ENCODE measurements at places on chromosomes 2 and 18. TPM values are rescaled to one million over a fixed set of nuclear protein-coding genes. Genes with fewer than 3 reads are reported as not detected.
A peak's percentile ranks its signal among the peaks of the same experiment; 100 is the strongest.

- H3K27ac ChIP-seq = peak overlapping the region; percentile 42
- no peak overlapping the region for H3K4me3 ChIP-seq
- peaks cover 22% of the 10 kb centered on the region for H3K4me1 ChIP-seq
Observed at GRCh38 chr18:79567481-79568147, 112.0 kb upstream of the CTDP1 start.

GRCh38 chr2:67565262-67565661, 168.1 kb downstream of the ETAA1 start:
- H3K27me3 ChIP-seq = no peaks in the 10 kb centered on the region
- peaks cover 22% of the 10 kb centered on the region for H3K4me1 ChIP-seq
- H3K36me3 ChIP-seq = no peaks in the 10 kb centered on the region
- peak overlapping the region; percentile 24 for H3K27ac ChIP-seq
- no peak for DNase-seq

GRCh38 chr18:59810735-59811520, 88.9 kb upstream of the PMAIP1 start:
- peaks cover 10% of the 10 kb centered on the region for H3K27me3 ChIP-seq
- H3K4me1 ChIP-seq = no peaks in the 10 kb centered on the region
- H3K4me3 ChIP-seq = no peak overlapping the region
- no peak for DNase-seq
- no peaks in the 10 kb centered on the region for H3K36me3 ChIP-seq

GRCh38 chr2:219125886-219126270, 34.7 kb downstream of the NHEJ1 start:
- no peaks in the 10 kb centered on the region for H3K27me3 ChIP-seq
- no peak for DNase-seq
- H3K4me3 ChIP-seq = no peak overlapping the region
- no peak overlapping the region for H3K27ac ChIP-seq
- no peaks in the 10 kb centered on the region for H3K36me3 ChIP-seq

GRP gene
- not detected for total RNA-seq

DNA sequence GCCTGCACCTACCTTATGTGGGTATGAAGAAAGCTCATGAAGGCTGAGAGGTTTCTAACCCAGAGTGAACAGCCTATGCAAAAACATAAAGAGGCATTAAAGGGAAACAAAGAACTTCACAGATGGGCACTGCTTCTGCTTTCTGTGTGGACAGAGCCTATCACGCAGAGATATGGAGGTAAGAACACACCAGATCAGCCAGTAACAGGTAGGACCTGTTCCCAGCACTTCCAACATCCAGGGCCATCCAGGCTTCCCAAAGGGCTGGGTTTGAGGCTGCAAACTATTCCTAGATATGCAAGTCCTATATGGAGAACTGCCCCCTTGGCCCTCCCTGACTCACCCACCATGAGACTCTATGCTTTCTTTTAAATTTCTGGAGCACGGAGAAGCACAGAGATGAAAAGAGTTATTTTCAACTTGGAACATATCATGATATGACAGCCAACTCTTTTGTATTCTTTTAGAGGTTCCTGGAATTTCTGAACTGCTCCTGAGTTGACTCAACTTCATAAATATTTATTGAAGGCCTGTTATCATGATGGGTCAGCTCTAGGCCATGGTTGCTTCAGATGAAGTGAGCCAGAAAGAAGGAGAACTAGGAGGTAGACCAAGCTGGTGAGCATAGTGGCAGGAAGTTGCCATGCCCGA, 77.4 kb upstream of the PPP1CB start:
- peaks cover 16% of the 10 kb centered on the region for H3K4me1 ChIP-seq
- no peaks in the 10 kb centered on the region for H3K27me3 ChIP-seq
- H3K27ac ChIP-seq = no peak overlapping the region
- H3K36me3 ChIP-seq = no peaks in the 10 kb centered on the region
- no peak for DNase-seq
- H3K4me3 ChIP-seq = no peak overlapping the region

GRCh38 chr2:127769587-127769986, 41.4 kb downstream of the WDR33 start:
- no peak overlapping the region for H3K27ac ChIP-seq
- no peaks in the 10 kb centered on the region for H3K27me3 ChIP-seq
- DNase-seq = no peak
- no peaks in the 10 kb centered on the region for H3K4me1 ChIP-seq
- H3K36me3 ChIP-seq = peaks cover 57% of the 10 kb centered on the region

- H3K27me3 ChIP-seq = no peaks in the 10 kb centered on the region
- no peaks in the 10 kb centered on the region for H3K4me1 ChIP-seq
- no peak overlapping the region for H3K4me3 ChIP-seq
- no peaks in the 10 kb centered on the region for H3K36me3 ChIP-seq
Observed at GRCh38 chr18:6269660-6270332, 144.9 kb downstream of the L3MBTL4 start.

DNA sequence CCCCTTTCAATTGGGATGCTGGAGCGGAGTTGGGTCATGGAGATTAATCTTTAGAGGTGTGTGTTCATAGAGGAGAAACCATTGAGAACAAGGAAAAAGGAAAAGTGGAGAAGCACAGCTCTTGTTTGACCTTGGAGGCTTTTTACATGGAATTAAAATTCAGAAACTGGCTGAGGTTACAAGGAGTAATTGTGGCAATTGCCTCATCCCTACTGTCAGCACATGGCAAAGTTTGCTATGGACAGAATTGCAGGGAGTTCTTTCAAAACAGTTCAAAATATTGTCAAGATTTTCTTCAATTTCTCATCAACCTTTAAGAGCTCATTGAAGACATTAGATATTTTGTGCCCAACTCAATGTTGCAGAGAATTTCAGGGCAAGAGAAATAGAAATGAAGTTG, 232.7 kb downstream of the SLC8A1 start:
- no peaks in the 10 kb centered on the region for H3K36me3 ChIP-seq
- no peak overlapping the region for H3K27ac ChIP-seq
- peaks cover 43% of the 10 kb centered on the region for H3K4me1 ChIP-seq
- DNase-seq = no peak
- H3K27me3 ChIP-seq = no peaks in the 10 kb centered on the region

GRCh38 chr2:233414273-233414654, 60.0 kb downstream of the DGKD start:
- no peak for DNase-seq
- no peak overlapping the region for H3K4me3 ChIP-seq
- H3K36me3 ChIP-seq = no peaks in the 10 kb centered on the region
- H3K4me1 ChIP-seq = peaks cover 75% of the 10 kb centered on the region

LIMS4 gene
- 2.8 TPM for total RNA-seq

- no peaks in the 10 kb centered on the region for H3K27me3 ChIP-seq
- H3K27ac ChIP-seq = peak overlapping the region; percentile 92
- no peak overlapping the region for H3K4me3 ChIP-seq
- DNase-seq = no peak
Observed at GRCh38 chr2:237289139-237289538, 124.8 kb downstream of the COL6A3 start.

HSPD1 gene
- 147 TPM for total RNA-seq

SCN2A gene
- total RNA-seq = 0.07 TPM

- no peaks in the 10 kb centered on the region for H3K4me1 ChIP-seq
- H3K36me3 ChIP-seq = no peaks in the 10 kb centered on the region
- no peak overlapping the region for H3K4me3 ChIP-seq
- no peak overlapping the region for H3K27ac ChIP-seq
- no peaks in the 10 kb centered on the region for H3K27me3 ChIP-seq
Observed at GRCh38 chr18:6024745-6025248, 129.5 kb upstream of the TMEM200C start.

GRCh38 chr2:1846046-1847015, 102.0 kb upstream of the PXDN start:
- no peaks in the 10 kb centered on the region for H3K4me1 ChIP-seq
- no peaks in the 10 kb centered on the region for H3K36me3 ChIP-seq
- no peak overlapping the region for H3K4me3 ChIP-seq
- DNase-seq = no peak
- H3K27me3 ChIP-seq = peaks cover 4% of the 10 kb centered on the region

DNA sequence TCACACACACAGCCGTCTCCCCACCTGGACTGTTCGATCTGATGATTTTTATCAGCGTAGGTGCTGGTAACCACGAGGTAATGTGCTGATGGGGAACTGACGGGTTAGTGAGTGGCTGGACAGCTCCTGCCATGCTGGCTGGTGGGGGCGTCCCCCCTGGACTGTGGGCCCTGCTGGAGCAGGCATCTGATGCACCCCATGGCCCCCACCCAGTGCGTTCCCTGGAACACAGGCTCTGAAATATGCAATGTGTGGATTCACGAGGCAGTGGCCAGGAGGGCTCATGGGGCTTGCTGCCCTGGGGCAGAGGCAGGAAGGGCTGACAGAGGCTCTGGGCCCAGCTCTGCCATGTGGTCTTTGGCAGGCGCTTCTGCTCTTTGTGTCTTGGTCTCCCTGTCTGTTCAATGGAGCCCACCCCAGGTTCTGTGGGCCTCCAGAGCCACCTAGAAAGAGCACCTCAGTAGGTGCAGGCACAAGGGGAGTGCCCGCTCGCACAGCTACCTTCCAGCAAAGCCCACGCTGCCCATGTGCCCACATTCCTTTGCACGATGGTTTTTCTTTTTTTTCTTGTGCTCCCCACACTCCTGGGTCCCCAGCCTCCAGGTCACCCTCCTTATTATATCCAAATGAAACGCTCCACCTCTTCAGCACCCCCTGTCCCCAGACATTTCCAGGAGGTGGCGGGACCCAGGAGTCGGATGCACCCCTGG, 10.3 kb upstream of the PXDN start:
- peaks cover 8% of the 10 kb centered on the region for H3K27me3 ChIP-seq
- peaks cover 13% of the 10 kb centered on the region for H3K4me1 ChIP-seq
- no peak overlapping the region for H3K27ac ChIP-seq
- H3K36me3 ChIP-seq = no peaks in the 10 kb centered on the region
- no peak overlapping the region for H3K4me3 ChIP-seq

RAB11FIP5 gene
- total RNA-seq = 30.4 TPM

DNA sequence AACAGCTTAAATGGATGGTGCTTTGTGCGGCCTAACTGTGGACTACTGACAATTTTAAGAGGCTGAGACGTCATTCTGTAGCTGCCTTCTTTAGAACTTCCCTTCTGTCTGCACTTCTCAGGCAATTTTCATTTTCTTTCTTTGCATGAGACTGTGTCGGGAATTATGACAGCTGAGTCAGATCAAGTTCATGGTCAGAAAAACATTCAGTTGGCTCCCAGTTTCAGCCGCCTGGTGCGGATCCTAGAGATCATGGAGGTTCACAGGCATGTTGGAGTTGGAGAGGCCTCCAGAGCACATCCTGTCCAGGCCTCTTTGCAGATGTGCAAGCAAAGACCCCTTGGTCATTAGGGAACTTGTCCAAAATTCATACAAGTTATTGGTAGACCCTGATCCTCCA, 135.0 kb downstream of the TANC1 start:
- no peak for DNase-seq
- peaks cover 58% of the 10 kb centered on the region for H3K4me1 ChIP-seq
- no peaks in the 10 kb centered on the region for H3K27me3 ChIP-seq
- peaks cover under 1% of the 10 kb centered on the region for H3K36me3 ChIP-seq
- H3K27ac ChIP-seq = no peak overlapping the region

SERPINB12 gene
- not detected for total RNA-seq

MALL gene
- total RNA-seq = 12.3 TPM

DNA sequence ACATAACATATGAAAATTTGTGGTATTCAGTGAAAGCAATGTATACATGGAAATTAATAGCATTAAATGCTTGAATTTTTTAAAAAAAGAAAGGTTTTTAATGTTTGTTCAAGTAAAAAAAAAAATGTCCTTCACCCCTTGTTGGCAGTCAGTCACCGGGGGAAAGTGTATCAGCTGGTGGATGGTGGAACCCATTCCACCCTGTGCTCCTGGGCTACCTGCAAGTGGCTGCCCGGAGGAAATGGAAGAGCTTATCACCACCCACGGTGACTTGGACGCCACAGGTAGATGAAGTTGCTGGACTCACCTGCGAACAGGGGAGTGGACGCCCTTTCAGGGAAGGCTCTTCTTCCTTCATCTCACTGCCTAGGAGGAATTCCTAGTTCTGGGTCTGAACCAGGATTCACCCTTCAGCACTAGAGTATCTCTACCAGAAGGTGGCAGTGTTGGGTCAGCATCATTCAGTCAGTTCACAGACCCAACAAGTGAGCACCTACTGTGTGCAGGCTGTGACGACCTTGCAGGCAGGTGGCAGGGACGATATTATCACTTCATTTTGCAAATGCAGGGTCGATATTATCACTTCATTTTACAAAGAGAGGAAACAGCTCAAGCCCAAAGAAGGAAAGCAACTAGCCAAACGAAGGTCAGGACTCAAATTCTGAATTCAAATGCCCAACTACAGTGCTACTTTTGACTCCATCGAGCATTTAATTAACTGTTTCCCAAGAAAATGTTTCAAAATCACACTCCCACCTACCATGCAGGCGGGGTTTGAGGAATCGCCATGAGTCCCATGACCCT, 35.8 kb downstream of the CIB4 start:
- H3K36me3 ChIP-seq = no peaks in the 10 kb centered on the region
- no peak overlapping the region for H3K4me3 ChIP-seq
- H3K27ac ChIP-seq = no peak overlapping the region
- H3K27me3 ChIP-seq = peaks cover 38% of the 10 kb centered on the region
- H3K4me1 ChIP-seq = no peaks in the 10 kb centered on the region

DNA sequence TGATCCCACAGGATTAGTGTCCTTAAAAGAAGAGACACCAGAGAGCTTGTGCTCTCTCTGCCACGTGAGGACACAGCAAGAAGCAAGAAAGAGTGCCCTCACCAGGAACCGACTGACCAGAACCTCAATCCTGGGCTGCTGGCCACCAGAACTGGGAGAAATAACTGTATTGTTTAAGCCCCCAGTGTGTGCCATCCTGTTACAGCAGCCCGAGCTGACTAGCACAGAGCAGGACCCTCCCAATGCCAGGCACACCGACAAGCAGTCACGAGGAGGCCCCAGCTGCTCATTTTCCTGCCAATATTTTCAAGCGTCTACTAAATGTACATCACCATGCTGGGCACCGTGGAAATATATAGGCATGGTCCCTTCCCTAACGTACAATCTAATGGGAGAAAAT, 17.1 kb downstream of the FAM178B start:
- H3K4me3 ChIP-seq = no peak overlapping the region
- no peak overlapping the region for H3K27ac ChIP-seq
- H3K36me3 ChIP-seq = no peaks in the 10 kb centered on the region
- no peak for DNase-seq
- no peaks in the 10 kb centered on the region for H3K4me1 ChIP-seq

EIPR1 gene
- total RNA-seq = 11.9 TPM

GRCh38 chr2:26511466-26511865, 33.5 kb upstream of the OTOF start:
- no peak overlapping the region for H3K27ac ChIP-seq
- no peak overlapping the region for H3K4me3 ChIP-seq
- peaks cover 5% of the 10 kb centered on the region for H3K27me3 ChIP-seq
- H3K4me1 ChIP-seq = no peaks in the 10 kb centered on the region
- no peak for DNase-seq

GPR35 gene
- total RNA-seq = 0.40 TPM

GRCh38 chr18:33700513-33700976, 122.5 kb downstream of the ASXL3 start:
- no peaks in the 10 kb centered on the region for H3K36me3 ChIP-seq
- no peak overlapping the region for H3K27ac ChIP-seq
- H3K4me3 ChIP-seq = no peak overlapping the region
- no peaks in the 10 kb centered on the region for H3K4me1 ChIP-seq
- H3K27me3 ChIP-seq = no peaks in the 10 kb centered on the region

DNA sequence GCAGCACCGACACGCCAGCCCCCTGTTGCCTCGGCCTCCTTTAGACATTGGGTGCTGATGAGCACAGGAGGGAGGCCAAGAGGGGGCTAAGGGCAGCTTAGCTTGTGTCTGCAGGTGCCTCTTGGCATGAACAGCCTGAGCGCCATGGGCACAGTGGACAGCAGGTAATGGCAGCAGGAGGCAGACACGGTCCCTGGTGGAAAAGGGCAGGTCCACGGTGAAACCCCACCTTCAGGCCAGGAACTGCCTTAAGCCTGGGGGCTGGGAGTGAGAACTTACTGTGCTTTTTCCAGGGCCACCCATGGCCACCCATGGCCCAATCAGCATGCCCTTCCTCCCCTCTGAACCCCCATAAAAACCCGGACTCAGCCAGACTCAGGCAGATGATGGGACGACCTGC, 633.4 kb upstream of the TMEFF2 start:
- no peaks in the 10 kb centered on the region for H3K27me3 ChIP-seq
- DNase-seq = no peak
- no peak overlapping the region for H3K27ac ChIP-seq
- no peaks in the 10 kb centered on the region for H3K36me3 ChIP-seq

All from heart right ventricle (tissue), 16 donors.